ENCODE measurements at places on chromosomes 7 and 10. TPM values are rescaled to one million over a fixed set of nuclear protein-coding genes. Genes with fewer than 3 reads are reported as not detected.

The DYDC2 gene
- total RNA-seq = not detected

The CPA2 gene
- 0.14 TPM for total RNA-seq

The CUBN gene
- 0.30 TPM for total RNA-seq

The TSPAN14 gene
- total RNA-seq = 45.4 TPM

The FGL2 gene
- 1.1 TPM for total RNA-seq

The PPP1R9A gene
- total RNA-seq = not detected

The TBX20 gene
- total RNA-seq = 0.11 TPM

The ASB10 gene
- total RNA-seq = not detected

The PRPS1L1 gene
- not detected for total RNA-seq

- DNase-seq = no peak
Observed at GRCh38 chr7:139817249-139817648, 11.8 kb upstream of the TBXAS1 start.

DNA sequence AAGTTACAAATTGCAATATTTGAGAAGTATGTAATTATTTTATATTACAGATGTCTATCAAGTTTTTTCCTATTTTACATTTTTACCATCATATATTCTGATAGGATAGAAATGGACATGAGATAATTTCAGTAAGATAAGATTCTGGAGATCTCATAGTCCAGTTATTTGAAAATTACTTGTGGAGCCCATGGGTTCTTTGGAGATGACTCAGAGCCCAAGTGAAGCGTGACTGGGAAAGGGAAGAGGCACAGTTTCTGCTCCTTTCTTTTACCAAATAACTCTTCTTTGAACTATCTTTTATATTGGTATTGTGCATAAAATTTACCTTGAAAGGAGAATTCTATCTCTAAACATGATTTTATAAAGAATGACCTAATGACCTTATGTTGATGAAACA lies 2.4 kb downstream of the CD36 start:
- no peak for DNase-seq

- no peak for DNase-seq
Observed at GRCh38 chr7:69172357-69173077, 425.8 kb upstream of the AUTS2 start.

- DNase-seq = no peak
Observed at GRCh38 chr10:81439445-81439844, 435.5 kb upstream of the NRG3 start.

DNA sequence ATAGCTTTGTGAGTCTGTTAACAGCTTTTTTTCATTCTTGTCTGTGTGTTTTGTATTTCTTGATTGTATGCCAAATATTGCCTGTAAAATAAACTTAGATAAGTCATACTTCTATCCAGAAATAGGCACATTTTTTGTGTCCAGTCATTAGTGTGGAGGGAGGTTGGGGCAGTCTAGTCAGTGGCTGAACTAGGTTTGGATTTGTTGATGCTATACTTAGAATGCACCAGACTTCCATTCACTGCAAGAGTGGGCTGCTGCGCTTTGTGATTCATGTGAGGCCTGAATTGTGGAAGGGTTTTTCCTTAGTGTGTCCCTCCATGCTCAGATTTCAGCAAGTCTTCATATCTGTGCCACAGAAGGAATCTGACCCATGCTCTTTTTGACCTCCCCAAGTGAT lies 50.0 kb downstream of the TRUB1 start:
- no peak for DNase-seq

DNA sequence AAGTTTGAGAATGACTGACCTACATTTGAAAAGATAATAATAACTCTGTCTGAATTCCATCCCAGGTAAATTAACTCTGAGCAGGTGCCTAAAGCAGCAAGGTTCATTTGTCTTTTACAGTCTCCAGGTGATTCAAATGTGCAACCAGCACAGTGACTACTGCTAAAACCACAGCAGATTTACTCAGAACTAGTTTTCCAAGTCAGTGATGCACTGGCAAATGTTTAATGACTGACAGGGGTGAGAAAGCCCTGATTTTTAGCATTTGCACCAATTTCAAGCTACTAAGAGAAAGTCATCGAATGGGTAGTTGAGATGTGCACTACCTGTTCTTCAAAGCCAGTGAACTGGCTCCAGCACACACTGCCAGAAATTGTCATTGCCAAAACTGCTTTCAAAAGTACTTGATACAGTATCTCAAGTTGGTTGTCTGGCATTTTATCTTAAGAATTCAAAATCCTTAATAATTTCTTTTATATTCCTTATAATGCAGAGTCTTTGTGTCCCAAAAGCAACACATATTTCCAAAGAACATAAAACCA lies 60.3 kb downstream of the ATOH7 start:
- DNase-seq = no peak

GRCh38 chr10:79490400-79491142 lies 21.8 kb upstream of the EIF5AL1 start:
- DNase-seq = no peak

GRCh38 chr7:110609336-110609735 lies 481.6 kb upstream of the LRRN3 start:
- DNase-seq = no peak

Measured in activated T-helper 2 cell treated with anti-CD3 and anti-CD28 coated beads, Interferon-gamma antibody, Interleukin-2, Interleukin-4, amounts not matched to agents 10 μg/mL and 5 μg/mL and 100 μg/mL, durations not matched to agents 14 hours and 24 hours and 36 hours (primary cell).